Neuronal stem cell (in vitro differentiated cells): ENCODE measurements at places on chromosomes 7 and 10.

GRCh38 chr10:86177537-86178155 is 188.9 kb downstream of the GRID1 start:
- H3K27me3 ChIP-seq, result peaks cover 4% of the 10 kb centered on the region
- H3K4me1 ChIP-seq, result peaks cover 1% of the 10 kb centered on the region
- no peak overlapping the region for H3K27ac ChIP-seq
- no peak overlapping the region for H3K4me3 ChIP-seq
- H3K36me3 ChIP-seq, result no peaks in the 10 kb centered on the region
- DNase-seq, result no peak

- H3K4me3 ChIP-seq, result no peak overlapping the region
- no peaks in the 10 kb centered on the region for H3K27me3 ChIP-seq
- peak; percentile 15 for DNase-seq
- H3K36me3 ChIP-seq, result peaks cover 40% of the 10 kb centered on the region
- peaks cover 14% of the 10 kb centered on the region for H3K4me1 ChIP-seq
Observed at GRCh38 chr7:75599244-75599781, 107.2 kb downstream of the SPDYE5 start.

- no peak for DNase-seq
- H3K27ac ChIP-seq, result no peak overlapping the region
- H3K4me1 ChIP-seq, result no peaks in the 10 kb centered on the region
- no peaks in the 10 kb centered on the region for H3K27me3 ChIP-seq
- H3K4me3 ChIP-seq, result no peak overlapping the region
Observed at GRCh38 chr7:104431930-104432329, 103.5 kb downstream of the LHFPL3 start.

DNA sequence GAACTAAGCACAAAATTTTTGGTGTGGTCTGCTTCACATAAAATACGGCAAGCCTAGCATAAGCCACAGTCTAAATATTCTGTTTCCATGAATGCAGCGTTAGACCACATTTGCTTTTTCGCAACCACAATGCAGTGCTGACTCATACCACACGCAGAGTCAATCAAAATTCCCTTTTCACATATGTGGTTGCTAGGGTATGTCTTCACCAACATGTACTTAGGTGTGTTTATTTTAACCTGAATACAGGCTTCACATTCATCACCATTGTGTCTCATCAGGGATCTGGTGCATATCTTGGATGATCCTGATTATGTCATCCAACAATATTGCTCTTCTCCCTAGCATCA is 90.8 kb downstream of the CHN2 start:
- no peak overlapping the region for H3K4me3 ChIP-seq
- H3K27ac ChIP-seq, result no peak overlapping the region
- no peaks in the 10 kb centered on the region for H3K36me3 ChIP-seq
- no peaks in the 10 kb centered on the region for H3K4me1 ChIP-seq

- H3K4me3 ChIP-seq, result no peak overlapping the region
- peak; percentile 23 for DNase-seq
- peaks cover 14% of the 10 kb centered on the region for H3K4me1 ChIP-seq
- H3K27ac ChIP-seq, result no peak overlapping the region
Observed at GRCh38 chr10:112562809-112563663, 116.0 kb downstream of the VTI1A start.

GRCh38 chr7:29377718-29378117 is 183.1 kb downstream of the CHN2 start:
- no peaks in the 10 kb centered on the region for H3K4me1 ChIP-seq
- DNase-seq, result no peak
- H3K27me3 ChIP-seq, result no peaks in the 10 kb centered on the region

- H3K4me3 ChIP-seq, result no peak overlapping the region
- DNase-seq, result no peak
- no peaks in the 10 kb centered on the region for H3K27me3 ChIP-seq
- no peaks in the 10 kb centered on the region for H3K4me1 ChIP-seq
Observed at GRCh38 chr7:77466450-77466849, 50.3 kb upstream of the GSAP start.

DNA sequence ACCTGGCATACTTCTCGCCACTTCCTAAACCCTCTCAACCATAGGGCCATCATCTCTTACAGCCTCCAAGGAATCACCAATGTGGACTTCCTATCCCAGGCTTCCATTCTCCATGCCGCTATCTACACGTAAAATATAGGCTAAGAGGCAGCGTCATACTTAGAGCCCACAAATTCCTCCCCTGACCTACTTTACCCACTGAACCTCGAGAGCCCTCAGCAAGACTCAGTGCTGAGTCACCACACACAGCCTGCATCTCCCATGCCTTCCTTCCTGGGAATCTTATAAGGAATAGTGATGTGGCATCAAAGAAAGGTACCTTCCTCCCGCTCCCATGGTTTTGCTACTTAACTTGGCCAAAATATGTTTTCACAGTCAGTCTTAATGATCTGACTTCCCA is 435.6 kb upstream of the NFE2L3 start:
- no peak for DNase-seq
- H3K4me1 ChIP-seq, result peaks cover 12% of the 10 kb centered on the region
- no peaks in the 10 kb centered on the region for H3K36me3 ChIP-seq
- H3K4me3 ChIP-seq, result no peak overlapping the region
- H3K27ac ChIP-seq, result no peak overlapping the region

- H3K36me3 ChIP-seq, result peaks cover 90% of the 10 kb centered on the region
- H3K4me3 ChIP-seq, result no peak overlapping the region
- no peaks in the 10 kb centered on the region for H3K4me1 ChIP-seq
- no peak overlapping the region for H3K27ac ChIP-seq
- no peak for DNase-seq
- no peaks in the 10 kb centered on the region for H3K27me3 ChIP-seq
Observed at GRCh38 chr7:64999165-65000004, 7.1 kb downstream of the ERV3-1 start.

- no peaks in the 10 kb centered on the region for H3K27me3 ChIP-seq
- no peak overlapping the region for H3K27ac ChIP-seq
- peak overlapping the region; percentile 5 for H3K4me3 ChIP-seq
- peaks cover 17% of the 10 kb centered on the region for H3K4me1 ChIP-seq
Observed at GRCh38 chr7:8152489-8153192, 109.3 kb downstream of the ICA1 start.

GRCh38 chr7:12524794-12525386 is 45.6 kb upstream of the SCIN start:
- DNase-seq, result peak; percentile 24
- H3K4me1 ChIP-seq, result no peaks in the 10 kb centered on the region
- no peak overlapping the region for H3K27ac ChIP-seq
- H3K27me3 ChIP-seq, result no peaks in the 10 kb centered on the region
- no peaks in the 10 kb centered on the region for H3K36me3 ChIP-seq
- no peak overlapping the region for H3K4me3 ChIP-seq

DNA sequence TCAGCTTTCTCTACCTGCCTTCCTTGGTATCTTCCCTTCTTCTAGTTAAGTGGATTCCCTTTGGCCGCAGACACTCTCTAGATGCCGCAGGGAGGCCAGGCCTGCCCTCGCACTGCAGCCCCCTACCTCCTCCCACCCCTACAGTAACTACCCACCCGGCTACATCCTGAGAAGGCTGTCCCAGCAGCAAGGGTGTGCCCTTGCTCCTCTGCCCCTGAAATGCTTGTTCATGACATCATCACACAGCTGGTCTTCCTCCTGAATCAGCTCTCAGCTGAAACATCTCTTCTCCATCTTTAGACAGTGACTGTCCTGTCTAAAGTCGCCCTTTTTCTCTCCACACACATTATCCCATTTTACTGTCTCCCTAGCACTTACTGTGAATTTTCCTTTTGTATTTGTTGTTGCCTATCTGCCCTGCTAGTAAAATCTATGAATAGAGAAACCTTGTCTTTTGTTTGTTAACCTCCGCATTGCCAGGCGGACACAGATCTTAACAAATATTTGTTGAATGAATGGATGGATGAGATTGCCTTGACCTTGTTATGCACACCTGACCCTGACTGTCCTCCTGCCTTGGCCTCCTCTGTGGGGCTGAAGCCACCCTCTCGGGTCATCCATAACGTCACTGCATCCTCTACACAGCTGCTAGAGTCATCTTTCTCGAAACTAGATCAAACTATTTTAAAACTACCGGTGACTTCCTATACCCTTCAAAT is 108.9 kb upstream of the GATA3 start:
- H3K4me3 ChIP-seq, result no peak overlapping the region
- no peak for DNase-seq
- no peaks in the 10 kb centered on the region for H3K4me1 ChIP-seq
- no peaks in the 10 kb centered on the region for H3K27me3 ChIP-seq

- no peak overlapping the region for H3K4me3 ChIP-seq
- H3K4me1 ChIP-seq, result no peaks in the 10 kb centered on the region
- H3K36me3 ChIP-seq, result no peaks in the 10 kb centered on the region
- no peak for DNase-seq
Observed at GRCh38 chr7:36567699-36568451, 156.4 kb downstream of the AOAH start.

DNA sequence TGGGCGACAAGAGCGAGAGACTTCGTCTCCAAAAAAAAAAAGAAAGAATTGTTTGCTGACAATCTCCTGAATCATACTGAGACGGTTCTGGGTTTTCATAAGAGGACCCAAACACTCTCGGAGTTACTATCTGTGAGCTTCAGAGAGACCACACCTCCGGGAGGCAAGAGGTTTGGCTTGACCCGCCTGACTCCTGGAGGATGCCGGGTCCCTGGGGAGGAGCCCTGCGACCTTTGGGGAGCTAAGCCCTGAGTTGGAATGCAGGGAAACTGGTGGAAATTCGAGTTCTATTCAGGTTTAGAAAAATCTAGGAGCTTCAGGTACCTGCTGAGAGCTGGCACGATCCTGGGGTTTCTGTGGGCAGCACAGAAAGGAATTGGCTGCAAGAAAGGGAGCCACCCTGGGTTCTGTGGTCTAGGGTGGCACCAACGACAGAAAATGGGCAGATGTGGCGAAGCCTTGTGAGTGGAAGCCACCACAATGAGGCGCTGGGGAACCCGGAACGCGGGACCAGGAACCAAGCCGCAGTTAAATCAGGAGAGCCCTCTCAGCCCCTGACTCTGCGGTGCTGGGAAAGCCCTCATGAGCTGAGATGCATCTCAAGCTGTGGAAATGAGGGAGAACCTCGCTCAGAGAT is 21.9 kb upstream of the GATAD1 start:
- no peak overlapping the region for H3K27ac ChIP-seq
- H3K36me3 ChIP-seq, result no peaks in the 10 kb centered on the region
- peaks cover 3% of the 10 kb centered on the region for H3K4me1 ChIP-seq

DNA sequence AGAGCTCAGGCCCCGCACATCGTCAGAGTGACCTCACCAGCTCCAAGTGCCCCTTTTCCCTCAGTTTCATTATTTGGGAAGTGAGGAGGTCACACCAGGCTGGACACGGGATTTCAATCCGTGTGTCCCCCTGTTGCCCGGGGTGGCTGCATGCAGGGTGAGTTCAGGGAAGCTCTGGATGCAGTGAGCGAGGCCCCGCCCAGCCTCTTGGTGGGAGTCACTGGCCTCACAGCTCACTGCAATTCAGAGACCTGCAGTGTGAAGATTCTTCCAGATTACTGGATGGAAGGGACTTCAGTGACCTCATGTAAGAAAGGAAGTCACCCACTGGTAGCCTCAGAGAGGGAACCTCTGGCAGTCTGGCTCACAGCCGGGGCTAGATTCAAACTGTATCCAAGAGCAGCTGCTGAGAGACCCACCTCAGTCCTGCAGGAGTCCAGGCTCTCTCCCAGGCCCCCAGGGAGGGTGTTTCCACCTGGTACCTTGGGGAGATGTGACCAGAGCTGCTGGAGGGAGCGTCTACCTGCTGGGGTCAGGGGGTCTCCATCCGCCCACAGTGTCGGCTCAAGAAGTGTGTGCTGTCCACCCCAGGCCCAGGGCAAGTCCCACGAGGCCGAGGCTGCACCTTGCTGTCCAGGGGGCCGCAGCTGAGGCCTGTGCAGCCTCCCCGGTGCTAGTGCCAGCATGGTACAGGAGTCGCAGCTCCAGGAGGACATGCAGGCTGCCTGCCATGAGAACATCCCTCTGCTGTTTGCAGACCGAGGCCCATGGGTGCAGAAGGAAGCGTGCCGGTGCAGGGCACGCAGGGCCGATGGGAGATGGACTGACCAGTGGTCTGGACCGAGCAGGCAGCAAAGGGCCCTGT is 54.4 kb downstream of the MGMT start:
- H3K4me3 ChIP-seq, result no peak overlapping the region
- H3K36me3 ChIP-seq, result no peaks in the 10 kb centered on the region
- H3K27ac ChIP-seq, result no peak overlapping the region
- no peak for DNase-seq
- H3K4me1 ChIP-seq, result peaks cover 12% of the 10 kb centered on the region

- no peak for DNase-seq
- H3K4me3 ChIP-seq, result no peak overlapping the region
- no peak overlapping the region for H3K27ac ChIP-seq
- H3K27me3 ChIP-seq, result no peaks in the 10 kb centered on the region
Observed at GRCh38 chr10:1938317-1938716, 201.0 kb upstream of the ADARB2 start.

GRCh38 chr10:31604096-31604495 is 285.1 kb downstream of the ZEB1 start:
- DNase-seq, result no peak
- H3K36me3 ChIP-seq, result no peaks in the 10 kb centered on the region
- no peak overlapping the region for H3K27ac ChIP-seq
- H3K4me1 ChIP-seq, result no peaks in the 10 kb centered on the region
- H3K27me3 ChIP-seq, result no peaks in the 10 kb centered on the region
- peak overlapping the region; percentile 56 for H3K4me3 ChIP-seq

DNA sequence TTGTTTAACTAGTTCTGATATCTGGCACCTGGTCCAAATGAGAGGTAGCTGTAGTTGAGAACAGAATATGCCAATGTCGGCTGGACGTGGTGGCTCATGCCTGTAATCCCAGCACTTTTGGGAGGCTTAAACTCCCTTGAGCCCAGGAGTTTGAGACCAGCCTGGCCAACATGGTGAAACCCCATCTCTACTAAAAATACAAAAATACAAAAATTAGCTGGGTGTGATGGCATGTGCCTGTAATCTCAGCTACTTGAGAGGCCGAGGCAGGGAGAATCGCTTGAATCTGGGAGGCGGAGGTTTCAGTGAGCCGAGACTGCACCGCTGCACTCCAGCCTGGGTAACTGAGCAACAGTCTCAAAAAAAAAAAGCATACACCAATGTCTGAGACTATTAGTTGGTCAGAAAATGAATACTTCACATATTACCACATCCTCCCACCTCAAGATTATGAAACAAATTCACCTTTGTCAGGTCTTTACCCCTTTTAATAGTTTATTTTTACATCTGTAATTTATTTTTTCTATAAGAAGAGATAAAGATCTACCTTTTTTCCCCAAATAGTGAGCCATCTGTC is 38.8 kb downstream of the EPC1 start:
- DNase-seq, result no peak
- no peaks in the 10 kb centered on the region for H3K27me3 ChIP-seq
- no peak overlapping the region for H3K27ac ChIP-seq

GRCh38 chr7:138948403-138948802 is 32.8 kb downstream of the KIAA1549 start:
- H3K27me3 ChIP-seq, result no peaks in the 10 kb centered on the region
- H3K27ac ChIP-seq, result no peak overlapping the region
- H3K4me3 ChIP-seq, result no peak overlapping the region

DNA sequence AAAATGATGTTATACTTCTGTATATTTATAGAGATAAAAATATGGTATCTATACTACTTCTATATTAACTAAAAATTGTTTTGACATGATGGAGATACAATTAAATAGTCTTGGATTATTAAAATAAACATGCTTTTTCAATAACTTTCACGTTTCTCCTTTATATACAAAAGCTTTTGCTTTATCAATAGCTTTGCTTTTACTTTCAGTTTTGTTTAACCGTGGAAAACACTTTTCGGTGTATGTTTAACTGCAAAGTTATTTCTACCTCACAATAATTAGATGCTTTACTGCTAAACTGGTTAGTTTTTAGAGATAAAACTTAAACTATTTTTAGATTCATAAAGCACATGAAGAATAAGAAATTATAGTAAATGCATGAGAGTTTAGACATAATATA is 432.1 kb upstream of the PCDH15 start:
- no peaks in the 10 kb centered on the region for H3K27me3 ChIP-seq
- H3K4me1 ChIP-seq, result no peaks in the 10 kb centered on the region
- H3K27ac ChIP-seq, result no peak overlapping the region
- H3K36me3 ChIP-seq, result no peaks in the 10 kb centered on the region
